HCT116 (cell line): ENCODE measurements at places on chromosomes 11 and 22. TPM values are rescaled to one million over a fixed set of nuclear protein-coding genes. Genes with fewer than 3 reads are reported as not detected.

The LUZP2 gene
- not detected for total RNA-seq

The ARSA gene
- total RNA-seq, result 16.4 TPM

The PATE2 gene
- not detected for total RNA-seq

The MRGPRX4 gene
- total RNA-seq, result not detected

GRCh38 chr11:57485217-57485990 lies 25.1 kb downstream of the RTN4RL2 start:
- no peak for DNase-seq

- no peak for DNase-seq
Measured at GRCh38 chr11:65776710-65777141, 4.0 kb downstream of the AP5B1 start.

- no peak for DNase-seq
Measured at GRCh38 chr11:79113054-79113690, 327.7 kb downstream of the TENM4 start.

DNA sequence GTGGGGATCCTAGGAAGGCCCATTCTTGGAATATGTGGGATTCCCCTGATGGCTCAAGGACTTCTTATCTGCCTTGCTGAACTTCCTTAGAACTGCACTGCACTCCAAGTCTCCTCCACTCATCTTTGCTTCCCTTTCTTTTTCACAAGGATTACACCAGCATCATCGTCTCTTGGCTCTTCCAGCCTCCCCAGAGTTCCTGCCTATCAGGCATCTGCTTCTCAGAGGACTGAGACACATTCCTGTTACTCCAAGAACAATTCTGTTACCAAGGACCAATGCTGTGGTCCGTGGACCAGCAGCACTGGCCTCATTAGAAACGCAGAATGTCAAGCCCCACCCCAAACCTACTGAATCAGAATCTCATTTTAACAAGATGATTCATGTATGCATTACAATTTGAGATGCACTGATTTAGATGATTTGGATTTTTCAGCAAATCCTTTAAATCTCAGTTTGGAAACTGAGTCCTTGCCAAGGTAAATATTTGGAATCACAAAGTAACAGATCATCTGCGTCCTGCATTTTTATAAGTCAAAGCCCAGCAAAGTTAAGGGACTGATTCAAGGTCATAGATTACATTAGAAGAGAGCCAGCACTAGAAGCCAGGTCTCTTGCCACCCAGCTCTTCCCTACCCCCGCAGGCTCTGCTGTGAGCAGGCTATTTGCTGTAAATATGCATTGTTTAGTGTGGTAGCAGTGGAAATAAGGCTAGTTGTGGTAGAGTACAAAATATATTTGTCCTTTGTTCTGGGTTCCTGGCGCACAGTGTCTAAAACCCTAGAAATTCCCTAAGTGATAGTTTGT lies 110.9 kb downstream of the SWAP70 start:
- DNase-seq, result no peak

GRCh38 chr11:119807841-119808240 lies 78.8 kb upstream of the NECTIN1 start:
- DNase-seq, result no peak

DNA sequence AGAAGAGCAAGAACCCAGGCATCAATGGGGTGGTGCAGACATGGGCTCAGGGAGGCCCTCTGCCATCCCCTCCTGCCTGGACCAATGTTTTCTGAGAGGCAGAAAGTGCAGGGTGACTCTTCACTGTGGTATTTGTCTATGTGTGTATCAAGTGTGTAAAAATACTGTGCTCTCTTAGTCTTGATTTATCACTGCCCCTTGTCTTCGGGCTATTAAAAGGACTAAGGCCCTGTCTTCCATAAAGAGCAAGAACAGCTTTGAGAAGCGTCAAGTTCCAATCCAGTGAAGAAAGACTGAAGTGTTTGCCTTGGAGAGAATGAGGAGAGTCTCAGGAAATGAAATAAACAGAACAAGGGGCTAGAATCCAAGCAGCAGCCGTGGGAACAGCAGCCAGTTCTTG lies 14.4 kb downstream of the PRSS23 start:
- DNase-seq, result no peak

DNA sequence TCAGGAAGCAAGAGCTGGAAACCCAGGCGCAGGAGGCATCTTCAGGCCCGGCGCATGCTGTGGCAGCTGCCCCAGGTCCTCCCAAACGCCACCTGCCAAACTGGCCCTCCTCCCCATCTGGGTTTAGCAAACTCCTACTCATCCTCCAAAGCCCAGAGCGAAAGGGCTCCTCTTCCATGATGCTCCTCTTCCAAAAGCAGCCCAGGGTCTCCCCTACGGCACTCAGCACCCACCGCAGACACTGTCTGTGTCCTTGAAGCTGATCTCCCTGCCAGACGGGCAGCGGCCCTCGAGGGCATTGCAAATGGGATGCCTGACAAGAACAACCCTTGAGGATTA lies 25.9 kb downstream of the CDKN1C start:
- DNase-seq, result no peak

DNA sequence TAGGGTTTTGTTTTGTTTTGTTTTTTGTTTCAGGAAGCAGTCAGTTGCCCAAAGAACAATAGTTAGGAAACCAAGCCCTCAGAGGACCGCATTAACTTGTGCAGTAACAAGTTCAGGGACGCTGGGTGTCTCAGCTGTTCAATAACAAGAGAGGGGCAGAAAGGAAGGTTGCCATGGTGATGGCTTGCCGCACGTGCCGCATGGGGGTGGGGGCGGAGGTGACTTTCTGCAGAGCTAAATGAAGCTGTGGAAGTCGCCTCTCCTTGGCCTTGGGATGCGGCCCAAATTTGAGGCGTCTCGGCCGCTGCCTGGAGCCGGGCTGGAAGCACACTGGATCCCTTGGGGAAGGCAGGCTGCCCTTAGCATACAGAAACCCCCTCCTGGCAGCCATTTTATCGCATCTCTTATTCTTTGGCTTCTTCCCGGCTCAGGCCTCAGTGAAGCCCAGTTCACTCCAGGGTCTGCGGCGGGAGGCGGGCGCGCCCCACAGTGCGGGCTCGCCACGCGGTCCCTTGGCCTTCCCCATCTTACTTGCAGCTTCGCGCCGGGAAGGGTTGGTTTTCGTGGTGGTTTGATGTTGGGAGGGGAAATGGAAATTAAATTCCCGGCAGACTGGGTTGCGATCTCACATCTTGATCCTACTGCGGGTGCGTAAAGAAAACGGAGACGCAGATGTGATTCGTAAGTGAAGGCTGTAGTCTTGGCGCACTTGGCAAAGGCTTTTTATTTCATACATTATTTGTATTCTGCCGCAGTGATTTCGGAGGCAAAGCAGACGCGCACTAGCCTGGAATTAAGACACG lies 94.3 kb downstream of the SLC17A6 start:
- no peak for DNase-seq

DNA sequence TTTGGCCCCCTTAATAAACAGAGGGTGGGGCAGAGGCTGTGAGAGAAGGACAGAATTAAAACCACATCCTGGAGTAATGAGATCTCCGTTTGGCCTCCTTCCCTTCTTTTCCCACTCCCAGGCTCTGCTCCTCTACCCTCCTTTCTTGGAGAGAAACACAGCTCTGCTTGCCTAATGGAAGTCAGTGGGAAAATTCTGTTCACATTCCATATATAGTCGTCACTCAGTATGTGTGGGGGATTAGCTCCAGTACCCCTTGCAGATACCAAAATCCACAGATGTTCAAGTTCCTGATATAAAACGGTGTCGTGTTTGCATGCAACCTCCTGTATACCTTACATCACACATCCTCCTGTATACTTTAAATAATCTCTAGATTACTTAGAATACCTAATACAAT lies 37.6 kb upstream of the THY1 start:
- no peak for DNase-seq

GRCh38 chr11:64876835-64877341 lies 1.5 kb downstream of the EHD1 start:
- no peak for DNase-seq
